ENCODE measurements at places on chromosomes 13 and 19. TPM values are rescaled to one million over a fixed set of nuclear protein-coding genes. Genes with fewer than 3 reads are reported as not detected.

DACT3 gene
- 0.44 TPM for polyA plus RNA-seq

TPTE2 gene
- not detected for polyA plus RNA-seq

F10 gene
- 1.5 TPM for polyA plus RNA-seq

JSRP1 gene
- 271 TPM for polyA plus RNA-seq

NAPA gene
- polyA plus RNA-seq: 123 TPM

CYP4F3 gene
- polyA plus RNA-seq: 0.01 TPM

ZNF649 gene
- polyA plus RNA-seq: 2.9 TPM

KLF1 gene
- not detected for polyA plus RNA-seq

CEBPA gene
- polyA plus RNA-seq: 27.6 TPM

NCR1 gene
- not detected for polyA plus RNA-seq

CLEC17A gene
- not detected for polyA plus RNA-seq

DIAPH3 gene
- not detected for polyA plus RNA-seq

FFAR2 gene
- 0.07 TPM for polyA plus RNA-seq

KCNN4 gene
- 0.21 TPM for polyA plus RNA-seq

FAM83E gene
- polyA plus RNA-seq: 0.20 TPM

LHB gene
- not detected for polyA plus RNA-seq

TMEM238 gene
- 0.10 TPM for polyA plus RNA-seq

THSD8 gene
- 1.9 TPM for polyA plus RNA-seq

OLFM2 gene
- 1.0 TPM for polyA plus RNA-seq

SERTM1 gene
- 0.01 TPM for polyA plus RNA-seq

CCDC9 gene
- 24.0 TPM for polyA plus RNA-seq

SRRM5 gene
- polyA plus RNA-seq: 0.52 TPM

LILRB3 gene
- polyA plus RNA-seq: 0.32 TPM

NACC1 gene
- 63.4 TPM for polyA plus RNA-seq

CGB8 gene
- polyA plus RNA-seq: not detected

CPB2 gene
- not detected for polyA plus RNA-seq

ANKRD27 gene
- polyA plus RNA-seq: 16.9 TPM

SYNGR4 gene
- not detected for polyA plus RNA-seq

C19orf67 gene
- polyA plus RNA-seq: not detected

NLRP11 gene
- not detected for polyA plus RNA-seq

TYROBP gene
- polyA plus RNA-seq: 7.8 TPM

SIGLEC8 gene
- polyA plus RNA-seq: 0.03 TPM

TMC4 gene
- polyA plus RNA-seq: 0.70 TPM

SLC17A7 gene
- polyA plus RNA-seq: 0.55 TPM

RDH8 gene
- not detected for polyA plus RNA-seq

KL gene
- polyA plus RNA-seq: 0.59 TPM

SIRT2 gene
- 140 TPM for polyA plus RNA-seq

Data from psoas muscle (tissue), 8 donors.